ENCODE measurements at places on chromosomes 5 and 9. TPM values are rescaled to one million over a fixed set of nuclear protein-coding genes. Genes with fewer than 3 reads are reported as not detected.

Gene HCN1
- not detected for total RNA-seq

Gene LCP2
- total RNA-seq = 9.3 TPM

Gene ACTBL2
- total RNA-seq = not detected

Gene C5orf58
- total RNA-seq = not detected

Gene FCHSD1
- total RNA-seq = 127 TPM

Gene DMRTA1
- total RNA-seq = not detected

Gene C5orf15
- total RNA-seq = 177 TPM

DNA sequence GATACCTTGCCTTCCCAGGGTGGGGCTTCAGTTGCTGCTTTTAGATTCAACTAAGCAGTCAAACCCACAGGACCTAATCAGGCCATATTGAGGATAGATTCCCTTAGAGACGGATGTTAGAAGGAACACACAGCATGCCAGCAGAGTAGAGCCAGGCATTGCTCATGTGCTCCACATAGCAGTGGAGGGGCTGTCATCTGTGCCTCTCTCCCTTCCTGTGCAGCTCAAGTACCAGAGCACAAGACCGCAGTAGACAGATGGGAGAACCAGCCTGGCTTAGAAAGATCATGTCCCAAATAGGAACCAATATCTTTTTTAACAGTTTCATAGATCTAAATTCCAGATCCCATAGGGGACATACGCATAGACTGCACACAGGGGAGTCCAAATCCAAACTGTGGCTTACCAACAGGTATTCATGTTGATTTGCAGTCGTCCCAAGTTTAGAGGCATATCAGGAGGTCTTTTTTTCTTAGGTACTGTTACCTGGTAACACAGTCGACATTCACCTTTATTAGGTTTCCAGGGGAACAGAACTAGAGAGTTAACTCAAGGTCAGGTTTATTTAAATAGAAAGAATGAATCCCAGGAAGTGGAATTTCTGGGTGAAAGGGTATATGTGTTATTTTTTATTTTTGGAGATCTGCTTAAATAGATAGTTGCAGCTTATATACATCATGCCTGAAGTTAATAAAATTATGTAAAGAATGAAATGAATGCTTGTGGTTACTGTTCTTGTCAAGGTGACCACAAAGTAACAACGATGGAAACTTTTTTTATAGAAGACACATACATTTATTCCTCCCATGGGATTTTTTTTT is 43.5 kb upstream of the PCAT7 start:
- no peak for DNase-seq

DNA sequence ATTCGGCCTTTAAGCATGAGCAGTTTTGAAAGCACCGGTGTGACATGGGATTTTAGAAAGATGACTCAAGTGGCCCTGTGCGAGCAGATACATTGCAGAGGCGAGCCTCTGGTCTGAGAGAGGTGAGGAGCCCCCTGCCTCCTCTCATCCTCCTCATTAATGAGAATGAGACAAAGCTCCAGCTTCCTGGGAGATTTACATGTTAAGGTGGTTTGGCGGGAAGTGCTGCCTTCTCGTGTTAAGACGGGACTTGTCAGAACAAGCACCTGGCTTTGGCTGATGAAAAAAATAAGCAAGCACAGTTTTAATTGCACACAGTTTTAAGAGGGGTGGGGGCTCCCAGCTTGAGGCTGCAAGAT is 68.1 kb downstream of the ACTL7B start:
- no peak for DNase-seq

DNA sequence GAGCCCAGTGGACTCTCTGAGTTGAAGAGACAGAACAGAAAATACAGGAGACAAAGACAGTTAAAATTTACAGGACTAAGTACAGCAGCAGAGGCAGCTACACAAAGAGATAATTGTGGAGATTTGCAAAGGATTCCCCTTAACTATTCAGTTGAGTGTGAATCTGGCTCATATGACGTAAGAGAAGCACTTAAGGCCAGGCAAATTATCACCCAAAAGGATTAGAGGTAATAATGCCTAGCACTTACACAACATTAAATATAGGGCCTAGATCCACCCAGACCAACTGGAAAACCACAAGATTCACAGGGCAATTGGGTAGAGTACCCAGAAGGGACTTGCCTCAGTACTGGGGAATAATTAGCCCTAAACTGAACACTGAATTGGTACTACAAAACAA is 41.3 kb downstream of the ADAMTS6 start:
- DNase-seq = no peak

GRCh38 chr9:137008312-137008711 is 11.9 kb upstream of the CLIC3 start:
- no peak for DNase-seq

DNA sequence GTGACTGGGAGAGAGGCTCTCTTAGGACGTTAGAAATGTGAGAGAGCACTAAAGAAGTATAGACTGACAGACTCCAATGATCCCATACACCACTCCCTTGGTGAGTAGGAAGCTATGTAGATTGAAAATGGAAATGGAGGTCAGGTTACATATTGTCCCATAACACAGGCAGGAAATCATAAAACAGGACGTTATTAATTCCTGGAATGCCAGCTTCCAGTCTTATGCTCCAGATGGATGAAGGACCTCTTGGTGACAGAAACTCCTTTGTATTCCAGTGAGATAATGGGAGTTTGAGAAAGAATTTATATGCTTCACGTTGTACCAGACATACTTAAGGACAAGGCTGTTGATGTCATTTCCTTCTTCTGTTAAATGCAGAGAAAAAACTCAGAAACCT is 338.2 kb upstream of the ITGA1 start:
- no peak for DNase-seq

- peak; percentile 79 for DNase-seq
Measured at GRCh38 chr9:14693251-14693861, at the start of gene ZDHHC21. TSS of gene ZDHHC21 (minus strand) at chr9:14693432. CDS start at chr9:14674340, 19,092 bp downstream.

- no peak for DNase-seq
Measured at GRCh38 chr5:150511578-150512367, 3.8 kb downstream of the NDST1 start.

- no peak for DNase-seq
Measured at GRCh38 chr9:130112538-130113151, 58.9 kb downstream of the GPR107 start.

GRCh38 chr5:21773456-21773855 is 1079.7 kb downstream of the CDH12 start:
- no peak for DNase-seq

GRCh38 chr5:3301306-3301705 is 294.3 kb upstream of the IRX1 start:
- no peak for DNase-seq

DNA sequence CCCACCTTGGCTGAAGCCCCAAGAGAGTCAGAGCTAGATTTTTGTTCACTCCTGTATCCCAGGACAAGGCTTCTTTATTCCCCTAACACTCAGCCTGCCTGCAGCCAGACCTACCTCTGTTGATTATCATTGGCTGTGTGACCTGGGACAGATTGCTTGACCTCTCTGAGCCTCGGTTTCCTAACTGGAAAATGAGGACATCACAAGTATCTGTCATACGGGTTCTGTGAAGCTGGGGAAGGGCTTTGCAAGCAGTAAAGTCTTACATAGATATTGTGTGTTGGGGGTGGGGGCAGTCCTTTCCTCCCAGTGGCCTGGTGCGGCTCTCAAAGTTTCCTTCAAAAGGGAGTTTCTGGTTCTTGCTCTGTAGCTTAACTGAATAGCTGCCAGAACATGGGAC is 2.5 kb upstream of the NEK6 start:
- DNase-seq = no peak

GRCh38 chr9:20441711-20442423 is 180.4 kb downstream of the MLLT3 start:
- DNase-seq = no peak

- no peak for DNase-seq
Measured at GRCh38 chr9:133088146-133088750, 26.5 kb downstream of the CEL start.

DNA sequence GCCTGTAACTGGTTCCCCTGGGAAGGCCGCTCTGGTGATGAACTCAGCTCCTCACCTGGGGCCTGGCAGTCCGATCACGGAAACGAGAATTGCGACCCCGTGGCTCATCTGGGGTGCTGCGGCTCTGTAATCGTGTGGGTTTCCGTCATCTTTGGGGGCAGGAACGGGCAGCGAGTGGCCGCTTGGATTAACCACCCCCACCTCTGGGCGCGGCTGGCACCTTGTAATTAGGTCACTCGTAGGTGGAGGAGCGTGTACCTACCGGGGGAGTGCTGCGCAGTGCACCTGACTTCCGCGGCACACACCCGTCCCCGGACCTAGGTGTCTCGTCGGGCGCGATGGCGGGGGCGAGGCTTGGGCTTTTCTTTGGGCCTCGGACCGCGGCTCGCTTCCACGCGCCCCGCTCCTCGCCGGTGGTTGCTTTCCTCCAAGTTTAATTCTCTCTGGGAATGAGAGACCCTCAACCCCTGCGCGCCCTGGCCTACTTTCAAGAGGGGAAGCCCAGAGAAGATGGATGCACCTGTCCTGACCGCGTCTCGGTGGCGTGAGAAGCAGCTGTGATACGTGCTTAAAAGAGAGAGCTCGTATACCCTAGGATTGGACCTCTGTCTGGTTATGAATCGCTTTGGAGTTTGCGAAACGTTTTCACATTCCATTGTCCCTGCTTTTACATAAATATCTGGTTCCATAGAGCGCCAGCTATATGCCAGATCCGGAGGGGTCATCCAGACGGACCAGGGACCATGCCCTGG is 744 bp upstream of the PPP2CA start:
- DNase-seq = no peak

Measured in ascending aorta (tissue), 2 donors.